ENCODE measurements at places on chromosomes 1 and 21.

DNA sequence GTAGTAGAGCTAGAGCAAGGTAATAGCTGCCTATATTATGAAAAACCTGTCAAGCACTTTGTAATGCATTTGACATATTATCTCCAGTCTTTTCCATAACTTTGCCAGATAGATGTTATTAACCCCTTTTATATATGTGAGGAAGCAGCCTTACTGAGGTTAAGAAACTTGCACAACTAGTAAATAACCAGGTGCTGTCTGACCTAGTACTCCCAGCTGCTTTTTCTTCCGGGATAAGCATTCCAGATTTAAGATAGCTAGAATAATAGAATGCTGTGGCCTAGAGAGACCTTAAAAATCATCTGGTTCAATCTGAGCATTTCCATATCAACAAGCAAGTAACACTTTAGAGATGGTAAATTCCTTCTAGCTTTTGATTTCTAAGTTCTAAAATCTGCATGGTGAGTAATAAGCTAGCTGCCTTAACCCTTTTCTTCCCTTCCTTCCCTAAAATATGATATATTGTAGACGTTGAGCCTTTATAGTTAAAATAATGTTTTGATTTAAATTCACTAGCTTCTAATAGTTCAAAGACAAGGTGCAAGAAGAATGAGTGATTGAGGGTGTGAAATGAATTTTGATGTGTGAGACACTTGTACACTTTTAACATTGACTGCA is 1.8 kb downstream of the SH3GLB1 start:
- no peak for DNase-seq
- H3K27me3 ChIP-seq: no peaks in the 10 kb centered on the region
- peak overlapping the region; percentile 92 for H3K4me3 ChIP-seq
- H3K27ac ChIP-seq: peak overlapping the region; percentile 96
- H3K4me1 ChIP-seq: peaks cover 22% of the 10 kb centered on the region

DNA sequence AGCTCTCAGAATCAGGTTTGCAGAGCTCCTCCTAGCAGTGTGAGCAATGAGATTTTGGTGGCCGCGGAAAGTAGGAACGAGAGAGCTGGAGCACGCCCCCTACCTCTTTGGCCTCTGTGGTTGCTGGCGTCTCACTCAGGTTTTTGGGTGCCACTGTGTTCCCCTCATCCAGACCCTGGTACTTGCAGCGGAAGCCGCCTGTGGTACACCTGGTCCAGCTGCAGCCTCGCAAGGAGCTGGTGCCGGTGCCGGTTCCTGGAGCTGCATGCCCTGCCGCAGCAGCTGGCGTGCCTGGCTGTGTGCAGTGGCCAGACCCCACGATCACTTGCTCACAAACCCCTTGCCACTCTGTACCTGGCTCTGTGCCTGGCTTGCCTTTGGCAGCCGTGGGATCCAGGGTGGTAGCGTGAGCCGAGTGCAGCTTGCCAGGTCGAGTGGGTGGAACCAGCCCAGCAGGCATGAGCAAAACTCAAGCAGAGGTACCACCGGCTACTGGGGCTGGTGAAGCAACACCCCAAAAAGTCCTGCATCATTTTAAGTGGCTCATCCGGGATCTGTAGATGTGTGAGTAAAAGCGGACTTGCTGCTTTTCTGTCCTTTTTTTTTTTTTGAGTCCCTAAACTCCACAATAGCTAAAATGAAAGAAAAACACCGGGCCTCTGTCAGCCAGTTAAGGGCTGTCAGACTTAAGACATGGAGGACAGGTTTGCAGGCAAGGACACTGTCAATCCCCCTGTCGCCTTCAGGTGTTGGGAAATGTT is 844.9 kb downstream of the KCNT2 start:
- no peaks in the 10 kb centered on the region for H3K4me1 ChIP-seq
- no peak for DNase-seq
- no peak overlapping the region for H3K4me3 ChIP-seq

- no peaks in the 10 kb centered on the region for H3K36me3 ChIP-seq
- H3K27me3 ChIP-seq: peaks cover 5% of the 10 kb centered on the region
- H3K4me1 ChIP-seq: peaks cover 11% of the 10 kb centered on the region
- H3K4me3 ChIP-seq: no peak overlapping the region
- DNase-seq: no peak
- no peak overlapping the region for H3K27ac ChIP-seq
Observed at GRCh38 chr21:36628106-36628505, 70.8 kb upstream of the SIM2 start.

DNA sequence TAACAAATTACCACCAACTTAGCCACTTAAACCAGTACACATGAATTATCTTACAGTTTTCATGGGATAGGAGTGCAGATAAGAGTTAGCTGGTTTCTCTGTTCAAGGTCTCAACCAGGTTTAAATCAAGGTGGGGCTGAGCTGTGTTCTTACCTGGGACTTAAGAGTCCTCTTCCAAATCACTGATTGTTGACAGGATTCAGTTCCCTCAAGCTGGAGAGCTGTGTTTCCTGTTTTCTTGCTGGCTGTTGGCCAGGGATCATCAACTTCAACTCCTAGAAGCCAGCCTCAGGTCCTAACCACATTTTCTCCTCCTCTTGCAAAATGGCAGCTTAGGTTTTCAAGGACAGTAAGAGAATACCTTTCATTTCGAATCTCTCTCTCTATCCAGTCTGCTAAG is 123.8 kb upstream of the CHRM3 start:
- H3K36me3 ChIP-seq: no peaks in the 10 kb centered on the region
- H3K4me3 ChIP-seq: no peak overlapping the region
- no peaks in the 10 kb centered on the region for H3K4me1 ChIP-seq
- H3K27ac ChIP-seq: no peak overlapping the region
- no peaks in the 10 kb centered on the region for H3K27me3 ChIP-seq

- no peaks in the 10 kb centered on the region for H3K36me3 ChIP-seq
- H3K27me3 ChIP-seq: peaks cover 4% of the 10 kb centered on the region
- no peak overlapping the region for H3K4me3 ChIP-seq
- no peaks in the 10 kb centered on the region for H3K4me1 ChIP-seq
Observed at GRCh38 chr1:23664837-23665795, 26.5 kb upstream of the RPL11 start.

- no peaks in the 10 kb centered on the region for H3K27me3 ChIP-seq
- H3K4me3 ChIP-seq: no peak overlapping the region
- H3K36me3 ChIP-seq: no peaks in the 10 kb centered on the region
- H3K4me1 ChIP-seq: peaks cover 25% of the 10 kb centered on the region
- no peak overlapping the region for H3K27ac ChIP-seq
- peak; percentile 35 for DNase-seq
Observed at GRCh38 chr1:221832151-221832550, 90.3 kb upstream of the DUSP10 start.

- no peaks in the 10 kb centered on the region for H3K4me1 ChIP-seq
- H3K36me3 ChIP-seq: no peaks in the 10 kb centered on the region
- no peak for DNase-seq
- H3K4me3 ChIP-seq: no peak overlapping the region
- H3K27me3 ChIP-seq: no peaks in the 10 kb centered on the region
Observed at GRCh38 chr1:226912587-226913176, 27.4 kb upstream of the COQ8A start.

DNA sequence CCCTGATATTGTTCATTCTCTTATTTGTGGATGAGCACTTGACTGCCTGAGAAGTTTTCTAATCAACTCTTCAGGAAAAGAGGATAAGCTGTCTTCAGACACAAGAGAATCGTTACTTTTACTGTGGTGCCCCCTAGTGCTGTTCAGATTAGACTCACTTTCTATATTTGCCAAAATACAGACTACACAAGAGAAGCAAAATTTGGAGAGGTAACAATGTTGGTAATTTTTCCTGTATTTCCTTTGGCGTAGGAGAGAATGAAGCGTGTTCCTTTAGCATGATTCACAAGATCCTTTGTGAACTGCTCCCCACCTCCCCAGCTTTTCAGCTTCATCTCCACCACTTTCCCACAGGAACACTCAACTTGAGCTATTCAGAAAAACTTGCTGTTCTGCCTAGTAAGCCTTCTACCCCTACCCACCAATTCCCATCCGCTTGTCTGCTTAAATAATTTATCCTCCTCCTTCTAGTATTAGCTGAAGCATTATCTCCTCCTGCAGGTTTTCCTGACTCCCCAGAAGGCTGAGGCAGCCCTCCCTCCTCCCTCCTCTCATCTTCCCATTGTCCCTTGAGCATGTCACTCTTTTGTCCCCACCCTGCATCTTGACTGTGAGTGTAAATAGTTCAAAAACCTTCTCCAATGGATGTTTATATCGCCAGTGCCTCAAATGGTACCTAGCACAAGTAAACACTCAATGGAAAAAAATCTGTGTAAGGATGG is 4.5 kb downstream of the TNFSF4 start:
- H3K27me3 ChIP-seq: no peaks in the 10 kb centered on the region
- peak overlapping the region; percentile 76 for H3K27ac ChIP-seq
- DNase-seq: peak; percentile 98
- H3K4me3 ChIP-seq: no peak overlapping the region
- no peaks in the 10 kb centered on the region for H3K36me3 ChIP-seq

GRCh38 chr1:209692296-209692695 is 12.3 kb upstream of the HSD11B1 start:
- peaks cover 7% of the 10 kb centered on the region for H3K4me1 ChIP-seq
- H3K27ac ChIP-seq: no peak overlapping the region
- no peaks in the 10 kb centered on the region for H3K36me3 ChIP-seq
- peaks cover 19% of the 10 kb centered on the region for H3K27me3 ChIP-seq

DNA sequence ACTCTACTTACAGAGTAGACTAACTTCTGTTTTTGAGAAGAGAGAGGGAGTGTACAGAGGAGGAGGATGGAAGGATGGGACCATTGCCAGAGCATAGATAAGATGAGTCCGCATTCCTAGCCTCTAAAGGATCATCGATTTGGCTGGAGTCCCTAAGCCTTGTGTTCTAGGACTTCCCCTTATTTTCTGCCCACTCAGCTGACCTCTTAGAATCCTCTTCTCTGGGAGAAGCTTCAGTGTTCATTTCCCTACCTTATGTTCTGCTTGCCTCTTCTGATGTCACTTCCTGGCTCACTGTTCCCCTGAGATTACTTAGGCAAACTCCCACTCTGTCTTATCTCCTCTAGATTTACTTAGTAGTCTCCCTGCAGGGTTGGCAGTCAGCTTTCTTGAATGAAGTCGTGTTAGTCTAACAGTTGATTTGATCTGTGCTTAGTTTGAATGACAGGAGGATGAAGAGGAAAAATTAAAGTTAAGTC is 156.7 kb downstream of the SYT2 start:
- no peaks in the 10 kb centered on the region for H3K4me1 ChIP-seq
- H3K27me3 ChIP-seq: no peaks in the 10 kb centered on the region
- no peak for DNase-seq
- H3K36me3 ChIP-seq: no peaks in the 10 kb centered on the region

- H3K36me3 ChIP-seq: no peaks in the 10 kb centered on the region
- H3K27me3 ChIP-seq: no peaks in the 10 kb centered on the region
- H3K4me1 ChIP-seq: no peaks in the 10 kb centered on the region
- H3K4me3 ChIP-seq: no peak overlapping the region
- DNase-seq: no peak
Observed at GRCh38 chr1:234684856-234685255, 74.9 kb upstream of the IRF2BP2 start.
